Activated T-cell treated with anti-CD3 and anti-CD28 coated beads, Interleukin-2, amount 50 U/mL, for 72 hours (primary cell): ENCODE measurements at places on chromosomes 4 and X.

DNA sequence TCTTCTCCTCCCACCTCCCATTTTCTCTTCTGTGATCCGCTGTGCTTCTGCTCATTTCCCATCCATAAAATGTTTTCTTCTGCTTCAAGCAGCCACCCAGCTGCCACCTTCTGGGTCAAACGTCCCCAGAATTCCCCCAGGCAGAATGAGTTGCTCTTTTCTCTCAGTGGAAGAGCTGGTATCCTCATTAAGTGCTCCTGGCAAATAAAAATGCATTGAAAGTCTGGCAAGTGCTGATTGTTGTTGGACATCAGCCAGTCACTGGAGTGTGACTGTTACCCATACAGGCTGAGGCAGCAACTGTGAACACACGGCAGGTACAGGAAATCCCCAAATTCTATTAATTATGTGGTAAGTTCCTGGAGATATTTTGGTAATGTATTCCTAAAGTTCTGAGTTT, 52.6 kb downstream of the LIMCH1 start:
- DNase-seq, result no peak

- peak; percentile 74 for DNase-seq
Observed at GRCh38 chr4:112321776-112322684, 24.9 kb downstream of the ALPK1 start.

DNA sequence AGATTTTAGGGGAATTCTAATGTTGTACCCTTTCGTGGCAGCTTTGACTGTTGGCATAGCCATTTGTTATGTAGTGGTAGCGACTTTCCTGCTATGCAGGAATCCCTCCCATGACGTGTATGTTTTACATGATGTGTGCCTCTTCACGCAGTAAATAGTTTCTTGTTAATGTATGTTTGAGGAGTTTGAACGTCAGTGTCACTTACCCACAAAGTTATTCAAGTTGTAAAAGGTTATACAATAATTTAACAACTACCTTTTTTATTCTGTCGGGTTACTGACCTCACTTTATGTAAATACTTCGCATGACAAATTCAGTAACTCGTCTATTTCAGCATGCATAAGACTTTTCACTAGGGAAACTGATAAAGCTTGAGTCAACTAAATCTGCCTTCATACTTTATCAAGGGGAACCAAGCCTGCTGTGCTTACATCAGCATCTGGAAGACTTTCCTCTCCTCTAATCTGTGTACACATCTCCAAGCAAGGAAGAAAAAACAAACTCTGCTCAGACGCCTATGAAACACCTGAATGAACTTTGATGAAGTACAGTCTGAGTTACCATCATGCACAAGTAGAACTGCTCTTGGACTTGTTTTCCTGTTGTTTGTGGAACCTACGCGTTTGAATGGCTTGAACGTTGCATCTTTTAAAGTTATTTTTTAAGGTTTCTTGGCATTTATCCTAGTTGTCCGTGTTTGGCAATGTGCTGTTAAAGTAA, 61.2 kb downstream of the SLC9A6 start:
- no peak for DNase-seq

- no peak for DNase-seq
Observed at GRCh38 chr4:20565075-20565721, 135.1 kb upstream of the PACRGL start.

GRCh38 chrX:45577361-45577760, 376.7 kb upstream of the DIPK2B start:
- DNase-seq, result no peak

- no peak for DNase-seq
Observed at GRCh38 chr4:15385928-15386327, 41.9 kb upstream of the C1QTNF7 start.

- no peak for DNase-seq
Observed at GRCh38 chrX:85309717-85310116, 65.9 kb downstream of the ZNF711 start.

DNA sequence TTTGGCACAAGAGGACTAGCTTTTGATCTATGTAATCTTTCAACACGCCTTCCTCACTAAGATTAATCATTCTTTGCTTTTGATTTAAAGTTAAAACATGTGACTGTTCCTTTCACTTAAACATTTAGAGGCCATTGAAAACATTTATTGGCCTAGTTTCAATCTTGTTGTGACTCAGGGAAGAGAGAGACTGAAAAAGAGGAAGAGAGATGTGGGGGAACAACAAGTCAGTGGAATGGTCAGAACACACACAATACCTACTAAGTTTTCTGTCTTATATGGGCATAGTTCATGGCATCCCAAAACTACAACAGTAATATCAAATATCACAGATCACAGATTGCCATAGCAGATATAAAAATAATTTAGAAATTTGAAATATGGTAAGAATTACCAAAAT, 812.9 kb upstream of the AGA start:
- no peak for DNase-seq

DNA sequence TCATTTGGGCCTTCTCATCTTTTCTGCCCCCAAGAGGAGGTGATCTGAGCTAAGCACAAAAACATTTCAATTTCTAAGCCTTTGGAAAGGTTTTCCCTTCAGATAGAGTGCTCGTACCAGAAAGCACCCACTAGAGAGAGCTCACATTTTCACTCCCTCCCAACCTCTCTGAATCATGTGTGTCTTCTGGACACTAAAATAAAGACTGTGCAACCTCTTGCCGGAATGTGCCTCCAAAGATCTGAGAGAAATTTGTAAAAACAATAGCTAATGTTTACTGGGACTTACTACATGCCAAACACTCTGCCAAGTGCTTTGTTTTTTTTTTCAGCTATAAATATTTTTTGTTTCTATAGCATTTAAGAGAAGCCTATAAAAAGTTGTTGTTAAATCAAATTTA, 120.6 kb upstream of the LNX1 start:
- DNase-seq, result no peak

GRCh38 chrX:125507119-125507518, 187.4 kb downstream of the TEX13C start:
- DNase-seq, result no peak

DNA sequence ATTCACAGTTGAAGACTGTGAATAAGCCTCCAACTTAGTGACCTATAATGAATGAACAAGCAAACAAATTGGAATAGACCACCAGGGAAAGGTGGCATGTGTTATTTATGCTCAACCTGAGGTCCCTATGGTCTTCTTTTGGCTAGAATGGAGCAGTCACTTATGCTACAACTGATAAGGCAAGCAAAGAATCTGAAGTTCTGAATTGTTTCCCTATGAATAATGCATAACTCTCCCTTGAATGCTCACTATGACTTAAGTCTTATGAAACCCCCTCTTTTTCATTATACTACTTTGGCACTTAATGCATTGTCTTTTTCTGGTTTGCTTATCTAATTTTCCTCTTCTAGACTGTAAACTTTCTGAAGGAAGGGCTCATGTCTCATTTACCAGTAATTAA, 2.6 kb downstream of the GIMD1 start:
- DNase-seq, result no peak
